ENCODE measurements at places on chromosomes 12 and 14. TPM values are rescaled to one million over a fixed set of nuclear protein-coding genes. Genes with fewer than 3 reads are reported as not detected.

The GLT8D2 gene
- total RNA-seq = 82.5 TPM

The CACNB3 gene
- 20.7 TPM for total RNA-seq

The FAM186B gene
- total RNA-seq = 0.53 TPM

The CLEC1B gene
- total RNA-seq = not detected

The ARHGEF25 gene
- total RNA-seq = 16.8 TPM

The RTL1 gene
- total RNA-seq = not detected

The RDH11 gene
- 125 TPM for total RNA-seq

The ZBTB1 gene
- total RNA-seq = 37.0 TPM

The C1QL4 gene
- 0.06 TPM for total RNA-seq

The SDSL gene
- total RNA-seq = 17.0 TPM

Data from aortic smooth muscle cell (primary cell).